ENCODE measurements at places on chromosomes 5 and 9.

DNA sequence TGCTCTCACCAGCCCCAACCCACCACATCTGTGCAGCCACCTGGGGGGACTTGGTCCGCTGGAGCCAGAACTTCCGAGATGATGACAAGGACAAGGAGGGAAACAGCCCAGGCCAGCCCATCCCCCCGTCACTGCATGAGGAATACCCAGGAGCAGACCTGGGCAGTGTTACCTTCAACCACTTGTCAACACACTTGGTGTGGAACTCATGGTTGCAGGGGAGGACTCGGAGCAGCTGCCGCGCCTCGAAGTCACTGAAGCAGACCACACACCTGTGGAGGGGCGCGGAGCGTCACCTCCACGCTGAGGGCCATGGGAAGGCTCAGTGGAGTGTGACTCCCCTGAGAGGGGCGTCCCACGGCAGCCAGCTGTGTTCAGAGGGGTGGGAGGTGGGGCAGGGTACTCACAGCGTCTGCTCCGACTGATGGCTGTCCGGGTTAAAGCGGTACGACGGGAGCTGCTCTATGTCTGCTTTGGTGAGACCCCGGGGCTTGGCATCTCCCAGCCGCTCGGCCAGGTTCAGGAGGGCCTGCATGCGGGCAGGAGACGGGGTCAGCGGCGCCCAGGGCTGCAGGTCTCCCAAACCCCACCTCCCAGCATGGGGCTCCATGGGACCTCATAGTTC, 8.0 kb downstream of the RNF44 start:
- no peak for DNase-seq

- DNase-seq = no peak
These were observed 2.9 kb downstream of the KCNV2 start for GRCh38 chr9:2720179-2720654.

GRCh38 chr9:27292659-27293405, 4.1 kb downstream of the EQTN start:
- DNase-seq = peak; percentile 66

- DNase-seq = no peak
These were observed 209.3 kb downstream of the DAB2IP start for GRCh38 chr9:121860744-121861143.
